ENCODE measurements at places on chromosomes 13 and 19.
A peak's percentile ranks its signal among the peaks of the same experiment; 100 is the strongest.

- no peak for DNase-seq
Measured at GRCh38 chr13:24103782-24104372, 56.6 kb upstream of the SPATA13 start.

GRCh38 chr19:10074153-10074552 lies 12.0 kb upstream of the SHFL start:
- no peak for DNase-seq

- DNase-seq = no peak
Measured at GRCh38 chr19:44003461-44004009, 778 bp downstream of the ZNF230 start.

DNA sequence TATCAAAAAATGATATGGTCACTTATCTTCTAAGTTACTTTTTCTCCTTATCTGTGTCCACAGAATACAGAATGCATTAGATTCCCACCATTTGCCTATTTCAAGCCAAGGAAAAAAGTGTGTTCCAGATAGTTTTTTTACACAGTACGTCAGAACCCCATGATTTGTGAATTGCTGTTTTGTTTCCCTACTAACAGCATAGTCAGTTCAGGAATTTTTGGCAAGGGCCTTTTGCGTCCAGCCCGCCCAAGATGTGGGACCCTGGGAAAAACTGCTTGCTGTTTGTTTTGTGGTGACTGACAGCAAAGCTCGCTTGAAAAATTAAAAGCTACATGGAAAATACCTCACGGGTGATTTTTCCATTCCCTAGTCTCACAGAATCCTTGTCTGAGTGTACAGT lies 20.4 kb upstream of the FAM216B start:
- DNase-seq = no peak

DNA sequence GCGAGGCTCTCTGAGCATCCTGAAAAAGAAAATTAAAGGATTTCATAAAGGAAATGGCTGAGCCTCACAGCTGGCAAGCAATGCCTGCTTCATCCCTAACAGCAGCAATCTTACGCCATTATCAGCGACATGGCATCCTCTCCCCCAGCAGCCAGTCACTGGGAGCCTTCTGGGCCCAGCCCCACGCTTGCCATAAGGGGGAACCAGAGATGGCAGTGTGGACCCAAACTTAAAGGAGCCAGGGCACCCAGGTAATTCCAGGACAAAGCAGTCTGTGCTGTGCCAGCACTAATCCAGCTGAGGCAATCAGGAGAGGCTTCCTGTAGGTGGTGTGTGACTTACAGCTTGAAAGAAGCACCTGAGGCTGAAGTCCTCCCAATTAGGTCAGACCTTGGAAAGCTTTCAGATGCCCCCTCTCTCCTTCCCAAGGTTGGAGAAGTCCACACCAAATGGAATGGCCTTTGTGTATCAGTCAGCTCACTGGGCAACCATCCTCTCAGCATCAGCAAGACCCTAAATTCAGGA lies 10.3 kb downstream of the VSTM2B start:
- no peak for DNase-seq

- no peak for DNase-seq
Measured at GRCh38 chr19:566403-566802, 6.0 kb upstream of the BSG start.

GRCh38 chr19:11578258-11579142 lies 1.1 kb upstream of the ACP5 start:
- peak; percentile 64 for DNase-seq

DNA sequence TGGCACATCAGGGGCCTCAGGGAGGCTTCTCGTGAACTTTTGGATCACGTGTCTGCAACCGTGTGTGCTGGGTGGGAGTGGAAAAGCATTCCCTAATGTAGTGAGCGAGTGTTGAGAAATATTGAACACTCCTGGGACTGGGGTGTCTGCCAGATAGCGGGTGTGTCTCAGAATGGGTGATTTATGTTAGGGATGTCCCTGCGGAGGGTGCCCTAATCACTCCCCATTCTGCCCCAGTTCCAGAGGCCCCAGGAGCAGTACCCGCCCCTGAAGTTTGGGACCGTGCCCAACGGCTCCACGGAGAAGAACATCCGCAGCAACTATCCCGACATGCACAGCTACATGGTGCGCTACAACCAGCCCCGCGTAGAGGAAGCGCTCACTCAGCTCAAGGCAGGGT lies 24.2 kb upstream of the GRWD1 start:
- DNase-seq = no peak

- no peak for DNase-seq
Measured at GRCh38 chr19:41364524-41365391, 809 bp upstream of the B9D2 start.

DNA sequence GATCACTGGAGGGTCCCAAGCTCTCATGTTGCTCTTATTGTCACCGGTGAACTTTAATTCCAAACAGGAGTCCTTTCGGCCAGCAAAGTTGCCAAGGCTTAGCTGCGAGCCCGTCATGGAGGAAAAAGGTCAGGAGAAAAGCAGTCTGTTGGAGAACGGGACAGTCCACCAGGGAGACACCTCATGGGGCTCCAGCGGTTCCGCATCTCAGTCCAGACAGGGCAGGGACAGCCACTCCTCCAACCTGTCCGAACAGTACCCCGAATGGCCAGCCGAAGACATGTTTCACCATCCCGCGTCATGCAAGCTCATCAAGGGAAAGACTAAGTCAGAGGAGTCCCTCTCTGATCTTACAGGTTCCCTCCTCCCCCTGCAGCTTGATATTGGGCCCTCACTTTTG lies 10.4 kb downstream of the ZNF91 start:
- no peak for DNase-seq

- no peak for DNase-seq
Measured at GRCh38 chr13:30647824-30648521, 30.3 kb downstream of the USPL1 start.

- DNase-seq = peak; percentile 5
Measured at GRCh38 chr13:100089465-100090032, 656 bp downstream of the PCCA start.

- DNase-seq = peak; percentile 54
Measured at GRCh38 chr13:78102121-78102677, 183.6 kb upstream of the EDNRB start.

GRCh38 chr19:8123683-8124082 lies 25.7 kb downstream of the FBN3 start:
- DNase-seq = no peak
